A549 treated with Hydrocortisone at 1 μM for 4 hours (cell line): ENCODE measurements at places on chromosomes 12 and 14. TPM values are rescaled to one million over a fixed set of nuclear protein-coding genes. Genes with fewer than 3 reads are reported as not detected.

Gene TAS2R7
- total RNA-seq, result not detected in 5 replicates

Gene CCDC196
- total RNA-seq, result not detected in 5 replicates

Gene TTC6
- 0.29 to 0.56 TPM (median 0.36 TPM) in 5 replicates for total RNA-seq

Gene ANKRD33
- total RNA-seq, result 0.03 to 0.15 TPM in 2 of 5 replicates, not detected in the others

Gene ZNF891
- 0.16 to 0.46 TPM (median 0.37 TPM) in 5 replicates for total RNA-seq

Gene TAS2R19
- total RNA-seq, result 0.13 to 0.17 TPM (median 0.14 TPM) in 3 of 5 replicates, not detected in the others

Gene SOX5
- not detected in 5 replicates for total RNA-seq

Gene RNF212B
- total RNA-seq, result not detected in 5 replicates

Gene POTEM
- not detected in 5 replicates for total RNA-seq

Gene CELA1
- total RNA-seq, result not detected in 5 replicates

Gene ADAMTS20
- not detected in 5 replicates for total RNA-seq

Gene CLEC4C
- not detected in 5 replicates for total RNA-seq

Gene DENND5B
- 10.3 to 13.4 TPM (median 13.0 TPM) in 5 replicates for total RNA-seq

Gene CCDC77
- total RNA-seq, result 9.5 to 12.0 TPM (median 11.0 TPM) in 5 replicates

Gene LRRK2
- total RNA-seq, result 1.3 to 1.7 TPM (median 1.4 TPM) in 5 replicates

Gene CD27
- not detected in 5 replicates for total RNA-seq

Gene PALS1
- 13.0 to 19.6 TPM (median 15.2 TPM) in 5 replicates for total RNA-seq

Gene FOXN4
- 0.03 to 0.08 TPM (median 0.03 TPM) in 3 of 5 replicates, not detected in the others for total RNA-seq

Gene P2RX7
- total RNA-seq, result 0.03 TPM in 1 of 5 replicates, not detected in the others

Gene DIO2
- 1.6 to 2.7 TPM (median 2.1 TPM) in 5 replicates for total RNA-seq

Gene LBHD2
- 0.16 to 0.24 TPM in 2 of 5 replicates, not detected in the others for total RNA-seq

Gene SLC7A8
- total RNA-seq, result 1.7 to 3.5 TPM (median 1.8 TPM) in 5 replicates

Gene CFAP251
- total RNA-seq, result 0.85 to 1.7 TPM (median 1.3 TPM) in 5 replicates

Gene ART4
- total RNA-seq, result not detected in 5 replicates

Gene CDK2
- total RNA-seq, result 47.5 to 58.7 TPM (median 52.8 TPM) in 5 replicates

Gene KRT71
- 0.05 TPM in 1 of 5 replicates, not detected in the others for total RNA-seq

Gene MANSC4
- not detected in 5 replicates for total RNA-seq

Gene CABP1
- 0.10 to 0.32 TPM (median 0.29 TPM) in 5 replicates for total RNA-seq

Gene SLC8A3
- total RNA-seq, result not detected in 5 replicates

Gene CLMN
- total RNA-seq, result 5.0 to 7.4 TPM (median 6.0 TPM) in 5 replicates

Gene LLPH
- total RNA-seq, result 49.5 to 56.3 TPM (median 54.3 TPM) in 5 replicates

Gene SDR9C7
- 0.06 TPM in 1 of 5 replicates, not detected in the others for total RNA-seq

Gene CCDC59
- 48.9 to 64.3 TPM (median 51.6 TPM) in 5 replicates for total RNA-seq

Gene SYT1
- total RNA-seq, result 4.1 to 7.0 TPM (median 5.3 TPM) in 5 replicates

Gene SLC25A47
- total RNA-seq, result not detected in 5 replicates

Gene CNTN1
- total RNA-seq, result 36.5 to 64.7 TPM (median 53.7 TPM) in 5 replicates

Gene TC2N
- 0.49 to 1.0 TPM (median 0.82 TPM) in 5 replicates for total RNA-seq

Gene LIN52
- 3.8 to 7.0 TPM (median 4.4 TPM) in 5 replicates for total RNA-seq

Gene WNT1
- 0.07 to 0.15 TPM (median 0.12 TPM) in 5 replicates for total RNA-seq

Gene SERPINA9
- total RNA-seq, result not detected in 5 replicates

Gene ARG2
- total RNA-seq, result 1.5 to 2.0 TPM (median 1.9 TPM) in 5 replicates

Gene LRTM2
- 0.07 to 0.15 TPM in 2 of 5 replicates, not detected in the others for total RNA-seq

Gene NPFF
- total RNA-seq, result not detected in 5 replicates

Gene ALX1
- total RNA-seq, result 4.0 to 5.0 TPM (median 4.4 TPM) in 5 replicates

Gene PPP4R3A
- 70.6 to 96.5 TPM (median 71.5 TPM) in 5 replicates for total RNA-seq

Gene VASH1
- total RNA-seq, result 3.0 to 4.4 TPM (median 4.1 TPM) in 5 replicates

Gene DPF3
- 0.07 to 0.13 TPM (median 0.09 TPM) in 5 replicates for total RNA-seq

Gene AQP2
- not detected in 5 replicates for total RNA-seq

Gene PLEK2
- total RNA-seq, result 16.6 to 20.6 TPM (median 19.6 TPM) in 5 replicates

Gene FOXA1
- total RNA-seq, result 5.1 to 6.7 TPM (median 6.2 TPM) in 5 replicates

Gene TMCC3
- total RNA-seq, result 0.90 to 1.9 TPM (median 1.6 TPM) in 5 replicates

Gene PPP2R3C
- 27.0 to 30.1 TPM (median 29.0 TPM) in 5 replicates for total RNA-seq

Gene TESPA1
- not detected in 5 replicates for total RNA-seq
